ENCODE measurements at places on chromosomes 5 and 9.

GRCh38 chr5:135999406-136000139, 29.2 kb upstream of the TGFBI start:
- no peak for DNase-seq

DNA sequence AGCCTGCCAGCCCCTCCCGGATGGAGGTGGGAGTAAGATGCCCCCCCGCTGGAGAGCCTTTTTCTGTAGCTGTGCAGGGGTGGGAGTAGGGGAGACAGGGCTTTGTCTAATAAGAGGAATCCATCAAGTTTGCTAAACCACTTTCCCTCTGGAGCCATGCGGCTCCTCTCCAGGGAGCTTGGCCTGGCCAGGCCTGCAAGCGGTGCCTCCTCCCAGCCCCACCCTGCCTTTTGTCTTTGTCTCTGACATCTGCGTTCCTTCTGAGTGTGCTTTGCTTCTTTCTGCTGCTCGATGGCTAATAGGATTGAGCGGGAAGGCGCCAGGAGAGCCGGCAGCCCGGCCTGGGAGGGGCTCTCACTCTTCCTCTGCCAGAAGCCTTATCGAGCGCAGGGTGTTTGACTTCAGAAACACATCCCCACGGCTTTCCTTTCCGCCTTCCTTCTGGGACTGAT, 26.7 kb upstream of the FCN1 start:
- DNase-seq: no peak

GRCh38 chr5:80246995-80247729, 8.7 kb downstream of the SERINC5 start:
- peak; percentile 56 for DNase-seq

- peak; percentile 64 for DNase-seq
Measured at GRCh38 chr5:68460147-68460798, 244.7 kb downstream of the PIK3R1 start.

DNA sequence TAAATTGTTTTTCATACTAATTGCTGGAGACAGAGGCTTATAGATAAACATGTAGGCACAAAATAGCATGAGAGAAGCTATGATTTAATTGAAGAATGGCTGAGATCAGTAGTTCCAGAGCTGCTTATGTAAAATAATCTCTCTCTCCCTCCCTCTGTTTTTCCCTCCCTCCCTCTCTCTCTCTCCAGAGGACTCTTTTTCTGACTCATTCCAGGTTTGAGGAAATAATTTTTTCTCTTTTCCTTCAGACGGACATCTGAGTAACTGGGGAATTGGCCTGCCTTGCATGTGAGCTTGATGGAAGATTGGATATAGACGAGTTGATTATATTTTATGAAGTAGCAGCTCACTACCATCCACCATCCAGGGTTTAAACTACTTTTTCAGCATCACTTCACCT, 35.5 kb downstream of the KCTD16 start:
- DNase-seq: no peak

GRCh38 chr9:137880160-137880975, 2.8 kb downstream of the CACNA1B start:
- DNase-seq: no peak

- DNase-seq: no peak
Measured at GRCh38 chr5:14016549-14016948, 72.1 kb upstream of the DNAH5 start.

DNA sequence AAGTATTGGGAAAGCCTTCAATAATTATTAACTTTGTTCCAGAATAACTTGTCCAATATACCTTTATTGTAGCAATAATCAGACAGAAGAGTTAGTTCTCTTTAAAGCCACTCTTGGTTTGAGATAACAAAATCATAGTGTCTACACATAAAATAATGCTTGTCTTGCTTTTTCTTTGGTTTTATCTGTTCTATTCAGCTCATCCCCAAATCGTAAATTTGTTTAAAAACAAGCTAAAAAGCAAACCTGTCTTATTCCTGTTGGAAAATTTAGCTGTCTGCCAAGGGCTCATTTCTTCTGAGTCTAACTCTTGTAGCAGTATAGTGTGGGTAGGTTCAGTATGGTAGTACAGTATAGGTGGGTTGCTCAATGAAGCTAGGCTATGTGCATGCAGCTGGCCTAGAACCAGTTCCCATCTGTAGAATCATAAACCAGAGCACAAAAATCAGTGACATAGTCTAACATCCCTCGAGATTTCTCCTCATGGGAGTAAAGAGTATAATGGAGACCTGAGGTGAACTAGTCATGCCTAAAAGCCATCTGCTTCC, 17.9 kb upstream of the APBA1 start:
- DNase-seq: no peak

DNA sequence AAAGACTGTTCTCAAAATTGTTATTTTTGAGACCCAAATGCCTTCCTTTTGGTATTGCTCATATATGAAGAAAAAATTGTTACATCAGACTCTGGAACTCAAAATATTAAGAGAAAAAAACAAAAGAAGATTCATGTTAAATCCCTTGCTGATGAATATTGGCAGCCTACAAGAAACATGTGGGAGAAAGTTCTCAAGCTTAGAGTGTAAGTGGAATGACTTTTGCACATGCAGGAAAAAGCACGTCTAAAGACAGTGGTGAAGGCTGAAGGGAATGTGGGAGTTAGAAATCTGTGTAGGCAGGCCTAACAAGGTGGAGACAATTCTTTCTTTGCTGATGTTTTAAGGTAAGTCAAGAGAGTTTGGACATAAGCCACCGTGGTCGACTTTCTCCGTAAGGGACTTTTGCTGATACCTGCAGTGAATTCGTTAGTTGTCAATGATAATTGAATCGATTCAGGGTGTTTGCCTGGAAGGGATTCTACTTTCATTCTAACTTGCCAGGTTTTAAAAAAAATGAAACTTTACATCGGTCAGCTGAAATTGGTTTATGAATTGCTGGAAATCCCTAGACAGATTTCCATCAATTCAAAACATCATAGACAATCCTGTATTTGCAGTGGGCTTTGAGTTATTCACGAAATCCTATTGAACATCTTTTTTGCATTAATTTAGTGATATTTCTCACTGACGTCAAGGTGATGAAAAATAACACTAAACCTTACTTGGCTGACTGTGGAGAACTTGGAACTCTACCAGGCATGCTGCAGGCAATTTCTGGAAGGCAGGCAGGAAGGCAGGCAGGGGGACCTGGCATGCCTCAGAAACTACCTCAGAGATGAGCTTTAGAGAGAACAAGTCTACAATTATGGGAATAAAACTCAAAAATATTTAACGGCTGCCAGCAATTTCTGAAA, 359.1 kb upstream of the ADAMTSL1 start:
- no peak for DNase-seq

DNA sequence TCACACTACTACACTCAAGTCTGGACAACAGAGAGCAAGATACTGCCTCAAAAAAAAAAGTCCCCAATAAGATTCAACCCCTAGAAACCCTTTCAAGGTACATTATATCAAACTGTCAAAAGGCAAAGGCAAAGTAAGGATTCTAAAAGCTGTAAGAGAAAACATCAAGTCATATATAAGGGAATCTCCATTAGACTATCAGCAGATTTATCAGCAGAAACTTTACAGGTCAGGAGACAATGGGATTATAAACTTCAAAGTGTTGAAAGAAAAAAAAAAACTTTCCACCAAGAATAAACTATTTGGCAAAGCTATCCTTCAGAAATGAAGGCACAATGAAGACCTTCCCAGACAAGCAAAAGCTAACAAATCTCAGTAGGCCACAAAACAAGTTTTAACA, 63.5 kb upstream of the DMRT1 start:
- DNase-seq: no peak

DNA sequence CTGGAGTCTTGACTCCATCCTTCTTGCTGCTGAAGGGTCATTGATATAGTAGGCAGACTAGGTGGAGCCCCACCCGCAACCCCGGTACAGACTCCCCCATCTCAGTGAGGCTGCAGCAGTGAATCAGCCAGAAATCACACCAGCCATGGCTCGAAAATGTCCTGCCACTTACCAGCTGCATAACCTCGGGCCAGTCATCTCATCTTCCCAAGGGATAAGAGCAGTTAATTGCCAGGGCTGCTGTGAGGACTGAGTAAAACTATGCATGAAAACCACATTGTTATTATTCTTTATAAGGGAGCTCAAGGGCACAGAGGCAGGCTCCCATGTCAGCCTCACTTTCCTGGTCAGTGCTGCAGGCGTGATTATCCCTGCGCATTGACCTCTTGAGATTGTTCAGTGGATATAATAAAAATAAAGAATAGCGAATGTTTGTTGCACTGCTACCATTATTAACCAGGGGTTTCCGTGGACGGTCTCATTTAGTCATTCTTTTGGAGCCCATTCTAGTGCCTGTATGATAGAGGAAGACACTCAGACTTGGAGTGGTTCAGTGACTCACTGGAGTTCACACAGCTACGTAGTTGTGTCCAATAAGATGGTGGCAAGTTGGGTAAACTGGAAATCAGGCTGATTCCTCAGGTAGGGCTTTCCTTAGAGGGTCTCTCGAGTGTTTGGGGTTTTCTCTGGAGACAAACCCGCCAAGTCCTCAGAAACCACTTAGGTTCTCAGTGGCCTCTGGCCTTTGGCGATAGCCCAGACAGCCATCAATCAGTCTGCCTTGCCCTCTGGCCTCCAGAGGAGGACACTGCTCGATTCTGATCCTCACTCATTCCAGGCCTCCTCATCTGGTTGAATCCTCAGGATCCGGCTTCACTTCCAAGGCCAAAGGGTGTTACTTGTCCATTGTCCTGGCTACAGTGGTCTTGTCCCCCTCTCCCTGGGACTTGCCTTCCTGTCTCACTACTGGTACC, 39.9 kb downstream of the COL15A1 start:
- no peak for DNase-seq

GRCh38 chr9:14731294-14731981, 8.9 kb upstream of the CER1 start:
- DNase-seq: no peak

DNA sequence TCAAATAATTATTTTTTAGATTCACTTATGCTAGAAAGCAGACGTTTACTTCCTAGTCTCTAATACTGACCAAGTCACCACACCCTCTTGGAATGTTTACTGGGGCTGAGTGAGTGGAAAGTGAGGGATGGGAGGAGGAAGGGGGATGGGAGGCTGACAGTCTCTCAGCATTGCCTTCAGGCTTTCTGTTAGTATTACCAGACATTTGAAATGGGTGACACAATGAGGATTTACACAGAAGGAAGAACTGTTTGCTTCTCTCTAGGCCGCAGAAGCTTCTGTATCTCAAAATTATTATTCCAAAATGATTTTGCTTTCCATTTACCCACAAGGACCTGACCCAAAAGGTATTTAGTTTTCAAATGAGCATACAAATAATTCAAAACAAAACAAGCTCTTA, 232.8 kb upstream of the ZNF608 start:
- DNase-seq: no peak

DNA sequence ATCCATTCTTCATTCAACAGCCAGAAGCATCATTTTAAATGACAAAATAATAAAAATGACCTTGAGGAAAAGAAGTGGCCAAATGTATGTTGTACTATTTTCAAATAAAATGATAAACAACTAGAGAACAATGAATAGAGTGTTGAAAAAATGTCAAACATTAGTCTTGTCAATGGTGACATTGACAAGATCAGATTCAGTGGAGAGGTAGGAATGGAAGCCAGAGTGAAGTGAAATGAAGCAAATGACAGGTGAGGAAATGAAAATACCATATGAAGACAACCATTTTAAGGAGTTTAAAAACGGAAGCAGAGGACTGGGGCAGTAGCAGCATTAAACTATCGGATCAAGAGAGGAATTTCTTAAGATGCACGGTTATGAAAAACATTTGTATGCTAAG, 38.2 kb upstream of the COX7C start:
- no peak for DNase-seq

DNA sequence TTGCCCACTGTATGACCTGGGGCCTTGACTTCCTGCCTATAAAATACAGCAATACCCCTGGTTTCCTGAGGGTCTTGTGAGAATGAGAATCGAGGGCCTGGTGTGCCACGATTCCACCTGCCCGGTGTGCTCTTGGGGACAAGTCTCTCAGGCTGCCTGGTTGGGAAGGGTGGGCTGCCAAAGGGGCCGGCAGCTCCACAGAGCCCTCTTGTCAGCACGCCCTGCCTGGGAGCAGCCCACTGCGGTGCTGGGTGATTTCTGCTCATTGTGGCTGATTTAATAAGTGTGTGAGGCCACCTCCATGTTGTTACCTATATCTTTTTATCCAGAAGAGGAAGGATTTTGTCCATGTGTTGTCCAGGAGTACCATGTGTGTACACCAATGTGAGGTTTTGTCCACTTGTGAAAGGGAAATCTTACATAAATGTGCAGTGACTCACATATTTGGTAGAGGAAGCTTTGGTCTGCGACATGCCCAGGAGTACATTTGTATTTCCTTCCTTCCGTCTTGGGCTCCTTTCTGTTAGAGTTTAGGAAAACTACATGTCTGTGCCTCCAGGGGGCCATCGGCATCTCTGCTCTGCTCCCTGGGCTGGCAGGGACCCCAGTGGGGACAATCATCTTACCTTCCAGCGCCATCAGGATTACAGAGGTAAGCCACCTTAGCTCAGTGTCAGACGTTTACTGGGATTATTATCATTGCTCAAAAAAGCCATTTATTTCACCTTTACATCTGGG, 108.6 kb downstream of the PHF2 start:
- no peak for DNase-seq

DNA sequence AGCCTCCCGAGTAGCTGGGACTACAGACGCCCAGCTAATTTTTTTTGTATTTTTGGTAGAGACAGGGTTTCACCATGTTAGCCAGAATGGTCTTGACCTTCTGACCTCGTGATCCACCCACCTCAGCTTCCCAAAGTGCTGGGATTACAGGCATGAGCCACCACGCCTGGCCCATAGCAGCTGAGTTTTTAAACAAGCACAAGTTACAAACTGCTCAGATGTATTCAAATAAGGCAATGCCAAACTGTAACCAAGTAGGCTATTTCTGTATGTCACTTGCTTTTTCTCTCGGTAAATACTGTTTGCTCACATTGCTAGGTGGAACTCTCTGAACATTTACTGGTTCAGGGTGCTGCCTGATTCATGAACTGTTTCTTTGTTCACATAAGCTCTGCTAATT, 799.3 kb upstream of the NUDT12 start:
- DNase-seq: no peak

- no peak for DNase-seq
Measured at GRCh38 chr5:11596185-11596584, 308.1 kb downstream of the CTNND2 start.

DNA sequence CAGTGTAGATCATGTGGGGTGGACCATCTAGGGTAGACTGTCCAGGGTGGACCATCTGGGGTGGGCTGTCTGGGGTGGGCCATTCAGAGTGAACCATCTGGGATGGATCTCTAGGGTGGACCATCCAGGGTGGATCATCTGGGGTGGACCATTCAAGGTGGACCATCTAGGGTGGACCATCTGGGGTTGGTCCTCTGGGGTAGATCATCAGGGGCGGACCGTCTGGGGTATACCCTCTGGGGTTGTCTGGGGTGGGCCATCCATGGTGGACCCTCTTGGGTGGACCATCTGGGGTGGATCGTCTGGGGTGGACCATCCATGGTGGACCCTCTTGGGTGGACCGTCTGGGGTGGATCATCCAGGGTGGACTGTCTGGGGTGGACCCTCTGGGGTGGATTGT, 64.3 kb downstream of the KCNT1 start:
- no peak for DNase-seq
